EL (cell line): ENCODE measurements at places on chromosomes 13 and 19.
A peak's percentile ranks its signal among the peaks of the same experiment; 100 is the strongest.

DNA sequence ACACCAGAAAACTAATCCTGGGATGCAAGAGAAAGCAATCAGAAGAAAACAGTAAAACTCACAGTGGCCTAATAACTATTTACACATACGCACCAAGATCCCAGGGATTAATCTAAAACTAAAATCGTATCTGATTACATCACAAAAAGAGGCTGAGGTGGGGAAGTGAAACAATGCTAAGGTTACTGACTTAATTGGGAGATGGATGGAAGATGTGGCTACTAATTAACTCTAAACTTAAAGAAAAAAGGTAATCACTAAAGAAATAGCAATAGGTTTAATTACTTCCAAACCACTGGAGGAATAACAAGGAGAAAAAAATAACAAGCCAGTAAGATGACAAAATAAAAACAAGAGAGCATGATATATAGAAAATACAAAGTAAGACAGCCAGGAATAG lies 50.4 kb downstream of the NUFIP1 start:
- no peak for DNase-seq

- DNase-seq, result no peak
Observed at GRCh38 chr13:33025220-33025744, 9.1 kb downstream of the KL start.

DNA sequence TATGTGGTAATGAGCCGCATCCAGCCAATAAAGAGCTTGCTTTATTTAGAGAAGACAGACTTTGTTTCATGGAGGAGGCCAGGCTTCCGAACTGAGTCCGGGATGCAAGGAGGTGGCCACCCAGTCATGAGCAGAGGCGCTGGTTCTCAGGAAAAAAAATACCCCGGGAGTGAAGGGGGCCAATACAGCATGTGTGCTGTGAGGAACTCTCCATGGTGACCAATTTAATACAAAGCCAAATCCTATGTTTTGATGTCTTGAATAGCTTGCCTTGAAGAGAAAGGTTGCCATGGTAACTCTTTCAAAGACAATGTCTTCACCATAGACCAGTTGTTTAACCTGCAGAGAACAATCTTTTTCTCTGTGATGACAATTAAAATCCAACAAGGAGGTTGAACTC lies 43.4 kb upstream of the PDCD5 start:
- no peak for DNase-seq

GRCh38 chr19:10729411-10729810 lies 11.5 kb downstream of the DNM2 start:
- no peak for DNase-seq

GRCh38 chr13:23467048-23467931 lies 33.8 kb upstream of the SACS start:
- DNase-seq, result peak; percentile 87

DNA sequence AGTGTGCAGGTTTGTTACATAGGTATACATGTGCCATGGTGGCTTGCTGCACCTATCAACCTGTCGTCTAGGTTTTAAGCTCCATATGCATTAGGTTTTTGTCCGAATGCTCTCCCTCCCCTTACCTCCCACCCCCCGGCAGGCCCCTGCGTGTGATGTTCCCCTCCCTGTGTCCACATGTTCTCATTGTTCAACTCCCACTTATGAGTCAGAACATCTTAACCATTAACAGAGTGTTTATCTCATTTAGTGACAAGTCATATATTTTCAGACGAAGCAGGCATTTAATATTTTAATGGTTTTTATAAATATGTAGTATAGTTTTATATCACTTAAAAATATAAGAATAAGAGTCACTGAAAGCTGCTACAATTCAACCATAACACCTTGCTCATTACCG lies 780.5 kb upstream of the ARGLU1 start:
- DNase-seq, result no peak

- no peak for DNase-seq
Observed at GRCh38 chr13:62014299-62014698, 598.6 kb upstream of the PCDH20 start.

- DNase-seq, result no peak
Observed at GRCh38 chr13:32903720-32904119, 112.5 kb upstream of the KL start.

GRCh38 chr13:22079961-22080360 lies 409.1 kb downstream of the FGF9 start:
- no peak for DNase-seq

GRCh38 chr13:32041429-32041828 lies 9.9 kb downstream of the FRY start:
- DNase-seq, result no peak

GRCh38 chr19:17739121-17739875 lies 12.0 kb upstream of the FCHO1 start:
- DNase-seq, result no peak

- DNase-seq, result peak; percentile 35
Observed at GRCh38 chr13:76009267-76009890, 373.2 kb downstream of the LMO7 start.

DNA sequence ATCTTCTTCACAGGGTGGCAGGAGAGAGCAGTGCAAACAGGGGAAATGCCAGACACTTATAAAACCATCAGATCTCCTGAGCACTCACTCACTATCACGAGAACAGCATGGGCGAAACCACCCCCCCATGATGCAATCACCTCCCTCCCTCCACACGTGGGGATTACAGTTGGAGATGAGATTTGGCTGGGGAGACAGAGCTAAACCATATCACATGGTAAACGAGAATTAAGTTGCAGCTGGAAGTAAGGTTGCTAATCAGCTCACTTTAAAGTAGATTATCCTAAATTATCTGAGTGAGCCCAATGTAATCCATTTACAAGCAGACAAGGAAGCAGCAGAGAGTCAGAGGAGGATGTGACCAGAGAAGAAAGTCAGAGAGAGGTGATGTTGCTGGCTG lies 102.2 kb upstream of the IPO5 start:
- no peak for DNase-seq

DNA sequence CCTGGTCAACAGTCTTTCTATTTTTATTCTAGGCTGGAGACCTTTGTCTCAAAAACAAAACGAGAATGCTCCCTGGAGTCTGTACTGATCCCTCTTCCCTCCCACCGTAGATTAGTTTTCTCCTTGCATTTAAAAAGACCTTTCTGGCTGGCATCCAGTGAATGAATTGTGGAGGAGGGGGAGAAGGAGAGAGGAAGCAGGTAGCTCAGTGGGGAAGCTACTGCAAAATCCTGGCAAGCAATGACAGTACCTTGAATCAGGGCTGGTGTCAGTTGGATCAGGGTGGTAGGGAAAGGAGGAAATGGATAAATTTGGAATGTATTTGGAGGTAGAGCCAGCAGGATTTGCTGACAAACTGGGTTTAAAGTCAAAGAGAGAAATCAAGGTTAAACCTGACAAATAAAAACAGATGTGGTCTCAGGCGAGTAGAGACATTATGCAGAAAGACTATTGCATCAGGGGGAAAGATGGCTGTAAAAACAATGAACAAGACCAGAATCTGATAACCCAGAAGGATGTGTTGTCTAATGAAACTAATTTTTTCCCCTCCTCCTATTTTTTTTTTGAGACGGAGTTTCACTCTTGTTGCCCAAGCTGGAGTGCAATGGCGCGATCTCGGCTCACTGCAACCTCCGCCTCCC lies 3.5 kb upstream of the CYP2S1 start:
- DNase-seq, result no peak

DNA sequence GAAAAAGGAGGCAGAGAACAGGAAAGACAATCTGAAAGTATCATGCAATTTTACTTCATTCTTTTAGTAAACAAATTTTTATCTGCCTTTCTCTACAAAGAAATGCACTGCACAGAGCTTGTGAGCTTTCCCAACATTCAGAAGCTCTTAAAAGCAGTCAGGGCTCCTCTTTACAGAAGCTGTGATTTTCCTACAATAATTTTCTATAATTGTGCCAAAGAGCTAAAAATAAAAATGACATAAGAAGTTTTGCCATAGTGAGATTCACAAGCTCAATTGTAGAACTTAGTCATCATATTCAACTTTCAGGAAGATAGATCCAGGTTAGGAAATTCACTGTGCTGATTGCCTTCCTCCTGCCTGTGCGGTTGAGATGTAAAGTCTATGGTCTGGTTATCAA lies 341.4 kb downstream of the PCDH9 start:
- no peak for DNase-seq

GRCh38 chr13:34513526-34513925 lies 428.5 kb upstream of the NBEA start:
- no peak for DNase-seq

- DNase-seq, result no peak
Observed at GRCh38 chr19:23046743-23047142, 43.8 kb upstream of the ZNF728 start.

- peak; percentile 77 for DNase-seq
Observed at GRCh38 chr13:42997381-42997780, 5.3 kb upstream of the EPSTI1 start.
